ENCODE measurements at places on chromosomes 7 and 10.

GRCh38 chr10:29532256-29532878 lies 102.4 kb downstream of the SVIL start:
- DNase-seq: no peak

- no peak for DNase-seq
Observed at GRCh38 chr10:129046962-129047361, 420.1 kb upstream of the MGMT start.

- no peak for DNase-seq
Observed at GRCh38 chr10:61410353-61411070, 42.7 kb downstream of the TMEM26 start.

- DNase-seq: no peak
Observed at GRCh38 chr10:16966991-16967865, 150.0 kb upstream of the RSU1 start.

- no peak for DNase-seq
Observed at GRCh38 chr10:75776738-75777504, 345.5 kb downstream of the LRMDA start.

GRCh38 chr10:84704101-84704500 lies 375.7 kb downstream of the CCSER2 start:
- DNase-seq: no peak

GRCh38 chr10:119299531-119299930 lies 92.2 kb downstream of the GRK5 start:
- DNase-seq: no peak

DNA sequence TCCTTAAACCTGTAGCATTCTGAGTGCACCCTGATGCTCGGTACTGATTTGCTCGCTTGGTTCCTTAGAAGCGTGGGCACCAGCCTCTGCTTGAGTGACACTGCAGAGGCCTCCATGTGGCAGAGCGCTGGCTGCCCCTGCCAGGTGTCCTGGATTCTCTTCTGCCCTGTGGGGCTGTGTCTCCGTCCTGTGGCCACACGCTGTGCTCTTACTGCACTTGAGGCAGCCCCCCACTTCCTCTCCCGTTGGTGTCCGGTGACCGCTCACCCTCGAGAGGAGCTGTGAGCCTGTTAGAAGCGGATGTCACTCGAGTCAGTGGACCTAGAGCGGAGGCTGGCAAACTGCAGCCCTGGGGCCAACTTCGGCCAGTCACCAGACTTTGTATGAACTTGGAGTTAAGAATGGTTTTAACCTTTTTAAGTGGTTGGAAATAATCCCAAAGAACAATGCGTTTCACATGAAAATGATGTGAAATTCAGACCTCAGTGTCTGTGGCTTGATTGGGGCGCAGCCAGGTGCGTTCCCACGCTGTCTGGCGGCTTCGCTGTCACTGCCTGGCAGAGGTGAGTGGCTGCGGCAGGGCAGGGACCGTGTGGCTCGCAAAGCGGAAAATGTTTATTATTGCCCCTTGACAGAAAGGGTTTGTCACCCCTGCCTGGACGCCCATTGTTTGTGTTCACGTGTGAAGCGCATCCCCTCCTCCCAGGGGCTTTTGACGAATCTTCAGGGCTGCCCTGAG lies 114.6 kb downstream of the CYTH3 start:
- DNase-seq: no peak

DNA sequence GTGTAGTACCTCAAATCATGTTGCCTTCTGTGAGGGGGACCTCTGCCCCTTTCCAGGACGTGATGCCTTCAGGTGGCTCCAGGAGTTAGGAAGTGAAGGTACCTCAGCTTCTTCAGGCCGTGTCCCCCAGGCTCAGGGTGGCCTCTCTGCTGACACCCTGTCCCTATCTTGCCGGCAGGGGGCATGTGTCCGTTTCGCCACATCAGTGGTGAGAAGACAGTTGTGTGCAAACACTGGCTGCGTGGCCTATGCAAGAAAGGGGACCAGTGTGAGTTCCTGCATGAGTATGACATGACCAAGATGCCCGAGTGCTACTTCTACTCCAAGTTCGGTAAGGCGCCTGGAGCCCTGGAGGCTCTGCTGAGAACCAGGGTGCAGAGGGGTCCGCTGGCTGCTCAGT lies 9.2 kb downstream of the CPSF4 start:
- DNase-seq: no peak

DNA sequence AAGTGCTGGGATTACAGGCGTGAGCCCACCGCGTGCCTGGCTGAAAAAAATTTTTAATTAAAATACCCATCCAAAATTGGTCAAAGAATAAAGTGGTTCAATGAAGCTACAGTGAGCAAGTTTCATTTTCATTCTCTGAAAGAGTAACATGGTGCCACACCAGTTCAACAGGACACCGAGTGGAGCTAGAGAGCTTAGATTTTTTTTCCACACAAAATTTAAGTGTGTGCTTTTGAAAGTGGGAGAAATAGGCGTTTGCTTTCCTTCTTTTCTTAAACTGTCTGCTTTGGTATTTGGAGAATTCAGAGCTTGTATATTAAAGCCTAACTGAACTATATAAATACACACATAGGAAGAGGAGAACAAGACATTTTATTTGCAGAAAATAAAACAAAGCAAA lies 43.4 kb downstream of the BPGM start:
- no peak for DNase-seq

DNA sequence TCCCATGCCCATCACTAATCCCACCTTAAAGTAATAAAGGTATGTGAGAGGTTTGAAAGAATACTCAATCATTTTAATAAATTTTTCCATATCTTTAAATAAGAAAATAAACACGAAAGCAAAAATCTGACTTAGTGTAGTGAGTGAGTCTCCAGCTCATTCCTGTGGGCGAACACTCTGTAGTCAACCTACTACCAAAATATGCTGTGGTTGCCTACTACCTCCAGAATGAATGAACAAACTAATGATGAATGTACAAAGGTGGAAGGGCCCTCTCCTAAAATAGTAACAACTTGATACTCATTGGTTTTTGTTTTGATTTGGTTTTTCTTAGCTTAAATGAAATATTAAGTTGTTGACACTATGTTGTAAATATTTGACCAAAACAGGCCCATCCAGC lies 195.5 kb upstream of the HPS1 start:
- no peak for DNase-seq

DNA sequence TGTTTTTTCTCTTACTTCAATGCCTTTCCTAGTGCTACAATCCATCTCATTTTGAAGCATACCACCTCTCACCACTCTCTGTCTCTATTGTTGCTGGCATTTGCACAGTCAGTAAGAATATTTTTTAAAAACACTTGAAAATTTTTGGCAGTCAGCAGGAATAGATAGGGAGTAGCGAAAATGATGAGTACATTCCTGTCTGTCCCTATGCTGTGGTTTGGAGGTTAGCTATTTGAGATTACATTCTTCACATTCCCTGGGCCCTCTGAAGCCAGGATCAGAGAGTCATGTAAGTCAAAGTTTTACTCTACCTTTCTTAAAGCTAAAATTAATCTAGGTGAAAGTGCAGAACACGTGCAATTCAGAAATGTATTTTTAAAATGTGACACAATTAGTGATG lies 53.0 kb upstream of the MAGI2 start:
- DNase-seq: no peak

- DNase-seq: no peak
Observed at GRCh38 chr7:70487428-70487827, 644.5 kb upstream of the GALNT17 start.

- no peak for DNase-seq
Observed at GRCh38 chr7:150971242-150972022, 6.7 kb downstream of the KCNH2 start.

DNA sequence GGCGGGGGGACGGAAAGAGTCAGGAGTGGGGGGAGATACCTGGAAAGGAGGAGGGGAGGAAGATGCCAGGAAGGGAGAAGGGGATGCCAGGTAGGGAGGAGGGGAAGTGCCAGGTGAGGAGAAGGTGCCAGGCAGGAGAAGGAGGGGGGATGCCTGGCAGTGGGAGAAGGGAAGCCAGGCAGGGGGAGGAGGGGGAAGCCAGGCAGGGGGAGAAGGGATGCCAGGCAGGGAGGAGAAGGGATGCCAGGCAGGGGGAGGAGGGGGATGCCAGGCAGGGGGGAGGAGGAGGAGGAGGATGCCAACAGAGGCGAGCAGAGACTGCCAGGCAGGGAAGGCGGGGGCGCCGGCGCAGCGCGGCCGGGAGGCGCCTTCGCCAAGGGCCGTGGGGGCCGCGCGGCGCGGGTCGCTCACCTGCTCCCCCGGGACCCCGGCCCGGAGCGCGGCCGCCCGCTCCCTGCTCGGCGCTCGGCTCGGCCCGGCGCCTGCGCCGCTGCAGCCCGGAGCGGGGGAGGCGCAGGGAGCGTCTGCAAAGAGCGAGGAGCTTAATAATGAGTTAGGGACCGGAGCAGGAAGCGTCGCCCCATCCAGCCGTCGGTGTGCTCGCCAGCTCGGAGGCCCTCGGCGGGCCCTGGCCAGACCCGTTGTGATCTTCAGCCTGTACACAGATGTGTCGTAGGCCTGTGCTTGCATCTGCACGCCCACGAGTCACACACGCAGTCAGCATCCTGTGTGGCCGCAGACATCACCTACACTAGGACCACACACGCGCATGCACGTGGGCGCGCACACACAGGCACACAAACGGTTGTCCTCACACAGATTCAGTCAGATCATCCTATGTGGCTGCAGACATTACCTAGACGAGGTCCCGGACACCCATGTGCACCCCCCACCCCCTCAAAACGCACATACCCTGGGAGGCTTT lies 28.4 kb upstream of the SMARCD3 start:
- peak; percentile 4 for DNase-seq

- no peak for DNase-seq
Observed at GRCh38 chr7:116715077-116715476, 43.1 kb downstream of the MET start.

- DNase-seq: no peak
Observed at GRCh38 chr10:114607358-114607998, 50.6 kb downstream of the ABLIM1 start.

DNA sequence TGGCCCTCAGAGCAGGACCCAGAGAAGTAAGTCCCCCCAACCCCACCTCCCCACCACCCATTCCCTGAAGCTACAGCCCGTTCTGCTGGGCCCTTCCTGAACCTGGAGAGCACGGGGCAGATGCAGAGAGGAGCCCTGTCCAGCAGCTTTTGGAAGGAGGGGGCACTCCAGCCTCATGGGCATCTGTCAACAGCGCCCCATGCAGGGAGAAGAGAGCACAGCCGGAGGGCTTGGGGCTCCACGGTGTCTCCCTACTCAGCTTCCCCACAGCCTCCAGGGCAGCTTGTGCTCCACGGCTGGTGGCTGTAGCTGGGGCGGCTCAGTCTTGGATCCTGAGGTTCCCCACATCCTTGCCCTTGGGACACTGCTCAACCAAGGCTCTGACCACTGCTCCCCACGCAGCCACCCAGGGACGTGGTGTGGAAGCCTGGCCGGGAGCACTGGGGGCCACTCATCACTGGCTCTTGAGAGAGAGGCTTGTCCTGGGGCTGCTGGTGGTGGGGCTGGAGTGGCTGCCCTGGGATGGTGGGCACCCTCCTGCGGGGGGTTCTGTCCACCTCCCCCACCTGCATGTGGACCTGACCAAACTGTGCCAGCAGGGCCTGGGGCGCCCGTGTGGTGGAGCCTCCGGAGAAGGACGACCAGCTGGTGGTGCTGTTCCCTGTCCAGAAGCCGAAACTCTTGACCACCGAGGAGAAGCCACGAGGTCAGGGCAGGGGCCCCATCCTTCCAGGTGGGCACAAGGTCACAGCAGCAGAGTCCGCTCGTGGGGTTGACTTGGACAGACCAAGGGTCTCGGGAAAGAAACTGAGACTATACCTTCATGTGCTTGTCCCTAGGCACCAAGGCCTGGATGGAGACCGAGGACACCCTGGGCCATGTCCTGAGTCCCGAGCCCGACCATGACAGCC lies 4.5 kb downstream of the PRAP1 start:
- no peak for DNase-seq

GRCh38 chr7:48515171-48515570 lies 343.9 kb downstream of the ABCA13 start:
- no peak for DNase-seq

DNA sequence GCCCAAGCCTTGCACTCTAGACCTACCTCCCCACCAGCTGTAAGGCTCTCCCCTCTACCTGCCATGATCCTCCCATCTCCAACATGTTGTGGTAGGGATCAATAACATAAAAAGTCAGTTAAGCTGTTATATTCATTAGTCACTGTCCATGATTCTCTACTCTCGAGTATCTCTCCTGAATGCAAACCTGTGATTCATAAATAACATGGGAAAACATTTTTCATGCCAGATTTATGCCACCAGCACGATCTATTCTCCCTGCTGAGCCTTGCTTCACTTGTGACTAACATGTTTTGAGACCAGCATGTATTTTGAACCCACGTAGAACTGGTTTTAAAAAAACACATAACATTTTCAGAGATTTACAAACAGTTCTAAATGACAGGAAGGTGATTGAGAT lies 30.3 kb downstream of the TMEM168 start:
- DNase-seq: no peak

- DNase-seq: no peak
Observed at GRCh38 chr7:119562839-119563238, 710.1 kb upstream of the KCND2 start.

GRCh38 chr10:79007018-79007417 lies 61.7 kb upstream of the ZMIZ1 start:
- no peak for DNase-seq
